ENCODE measurements at places on chromosomes 6 and 20.

- DNase-seq: no peak
Measured at GRCh38 chr6:78810698-78811097, 56.7 kb upstream of the IRAK1BP1 start.

DNA sequence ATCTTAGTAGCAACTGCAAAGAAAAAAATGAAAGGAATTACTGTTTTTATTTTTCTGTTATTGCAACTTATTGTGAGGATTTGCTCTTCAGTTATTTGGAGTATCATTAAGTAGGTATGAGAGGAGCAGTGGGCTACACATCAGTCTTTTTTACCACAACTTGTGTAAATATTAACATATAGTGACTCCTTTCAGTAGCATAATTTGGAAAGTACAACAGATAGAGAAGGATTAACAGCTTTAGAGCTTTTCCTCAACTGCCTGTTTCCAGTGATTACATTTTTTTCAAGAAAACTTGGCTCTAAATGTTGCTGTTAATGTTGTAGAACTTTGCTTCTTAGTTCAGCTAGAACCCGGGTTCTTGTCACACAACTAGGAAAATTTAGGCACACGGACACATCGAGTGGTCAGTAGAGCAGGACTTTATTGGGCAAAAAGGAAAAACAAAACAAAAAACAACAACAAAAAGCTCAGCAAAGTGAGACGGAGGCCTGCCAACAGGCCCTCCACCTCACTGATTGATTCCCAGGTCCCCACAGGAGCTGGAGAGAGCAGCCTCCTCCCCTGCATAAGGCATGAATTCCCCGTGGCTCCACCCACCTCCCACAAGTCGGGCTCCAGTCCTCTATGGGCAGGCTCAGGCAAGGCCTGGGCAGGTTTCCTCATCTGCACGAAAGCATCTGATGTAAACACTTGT, 75.1 kb downstream of the ADGRG6 start:
- DNase-seq: no peak

- no peak for DNase-seq
Measured at GRCh38 chr6:48736501-48737206, 625.7 kb upstream of the PTCHD4 start.

- no peak for DNase-seq
Measured at GRCh38 chr6:79947191-79948186, at the start of gene ELOVL4. ELOVL4 (minus strand) TSS chr6:79947553; CDS start chr6:79947279, 274 bp downstream.

DNA sequence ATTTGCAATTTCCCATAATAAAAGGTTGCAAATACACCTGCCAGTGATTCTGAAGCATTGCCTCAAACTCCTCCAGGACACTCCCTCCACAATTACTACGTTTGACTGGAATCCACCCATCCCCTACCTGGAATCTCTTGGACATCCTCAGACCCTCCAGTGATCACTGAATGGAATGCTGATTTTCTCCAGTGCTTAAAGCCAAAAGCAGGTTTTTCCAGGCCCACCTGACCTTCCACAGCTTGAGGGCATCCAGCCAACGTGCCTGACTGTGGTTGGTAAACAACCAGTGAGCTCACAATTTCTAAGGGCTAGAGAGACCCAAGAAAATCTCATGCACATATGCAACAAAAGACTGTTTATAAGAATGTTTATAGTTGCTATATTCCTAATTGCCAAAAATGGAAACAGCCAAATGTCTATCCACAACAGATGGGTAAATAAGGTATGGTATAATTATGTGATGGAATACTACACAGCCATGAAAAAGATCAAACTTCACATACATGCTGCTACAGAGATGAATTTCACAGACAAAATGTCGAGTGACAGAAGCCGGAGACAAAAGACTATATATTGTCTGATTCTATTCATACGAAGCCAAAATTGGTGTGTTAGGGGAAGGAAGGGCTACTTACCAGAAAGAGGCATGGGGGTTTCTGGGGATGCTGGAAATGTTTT, 147.1 kb upstream of the RREB1 start:
- DNase-seq: no peak
